Foreskin fibroblast (primary cell): ENCODE measurements at places on chromosomes 3 and 15.

- no peak for DNase-seq
These were observed 7.9 kb upstream of the BCL2L10 start for GRCh38 chr15:52120488-52120887.

- DNase-seq, result no peak
These were observed 118.1 kb downstream of the ZNF621 start for GRCh38 chr3:40642812-40643211.

- DNase-seq, result peak; percentile 42
These were observed 155.4 kb upstream of the TPM1 start for GRCh38 chr15:62887113-62887570.

DNA sequence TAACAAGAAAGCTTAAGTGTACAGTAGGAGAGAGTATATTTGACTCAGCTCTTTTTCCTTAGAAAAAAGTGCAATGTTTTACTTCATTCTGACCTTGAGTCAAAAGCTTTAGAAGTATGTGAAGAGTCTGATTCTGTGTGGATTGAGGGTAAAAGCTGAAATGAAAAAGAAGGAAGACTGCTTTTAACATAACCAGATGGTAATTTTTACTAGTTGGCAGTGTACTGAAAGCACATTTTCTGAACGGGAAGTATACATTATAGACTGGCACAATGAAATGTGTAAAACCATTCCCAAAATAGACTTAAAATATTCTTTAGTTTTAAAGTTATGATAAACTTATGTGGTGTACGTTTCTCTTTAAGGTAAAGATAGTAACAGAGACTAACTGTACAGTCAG, 197.8 kb upstream of the ZNF717 start:
- no peak for DNase-seq

GRCh38 chr3:5252131-5252530, 64.6 kb downstream of the EDEM1 start:
- DNase-seq, result no peak

- no peak for DNase-seq
These were observed 59.1 kb downstream of the SCN10A start for GRCh38 chr3:38756892-38757291.

- no peak for DNase-seq
These were observed 20.6 kb downstream of the SAMD7 start for GRCh38 chr3:169931747-169932520.

DNA sequence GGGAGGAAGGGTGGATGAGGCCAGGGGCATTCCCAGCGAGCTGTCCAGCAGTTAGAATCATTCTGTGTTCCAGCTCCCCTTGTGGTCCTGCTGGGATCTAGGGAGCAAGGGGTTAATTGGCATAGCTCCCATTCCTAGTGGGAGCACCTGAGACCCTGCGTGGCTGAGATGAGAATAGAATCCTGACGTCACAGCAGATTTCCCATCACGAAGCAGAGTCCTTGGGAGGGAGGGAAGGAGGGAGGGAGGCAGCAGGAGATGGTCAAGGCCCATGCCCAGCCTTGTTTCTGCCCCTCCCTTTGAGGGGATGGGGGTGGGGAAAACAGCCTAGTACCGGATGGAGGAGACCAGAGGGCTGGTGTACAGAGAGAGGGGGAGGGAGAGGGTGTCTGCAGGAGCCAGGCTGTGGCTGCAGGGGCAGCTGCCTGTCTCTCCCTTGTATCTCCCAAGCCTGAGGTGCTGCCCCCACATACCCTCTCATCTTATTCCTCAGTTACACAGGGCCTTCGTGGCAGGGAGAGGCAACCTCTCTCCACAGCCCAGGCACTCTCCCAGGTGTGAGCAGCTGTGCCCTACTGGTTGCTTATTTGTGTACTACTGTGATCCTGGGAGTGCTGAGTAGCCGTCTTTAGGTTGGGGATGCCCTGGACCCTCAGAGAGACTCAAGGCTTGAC, 5.4 kb downstream of the TYRO3 start:
- no peak for DNase-seq

DNA sequence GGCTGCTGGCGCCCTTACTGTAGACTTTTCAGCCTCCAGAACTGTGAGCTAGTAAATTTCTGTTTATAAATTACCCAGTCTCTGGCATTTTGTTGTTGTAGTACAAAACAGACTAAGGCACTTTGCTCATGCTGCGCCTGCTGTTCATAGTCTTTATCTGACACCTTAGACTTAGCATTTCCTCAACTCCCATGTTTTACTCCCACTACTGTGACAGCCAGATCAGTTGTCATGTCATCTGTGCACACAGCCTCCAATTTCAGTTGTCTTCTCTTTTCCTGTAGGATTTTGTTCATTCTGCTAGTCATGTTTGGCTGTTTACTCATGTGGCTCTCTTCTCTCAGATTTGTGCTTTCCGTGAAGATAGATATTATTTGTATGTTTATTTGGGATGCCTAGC, 62.0 kb downstream of the TCF12 start:
- DNase-seq, result no peak

- DNase-seq, result peak; percentile 84
These were observed 103.8 kb downstream of the NR1D2 start for GRCh38 chr3:24048843-24049242.

DNA sequence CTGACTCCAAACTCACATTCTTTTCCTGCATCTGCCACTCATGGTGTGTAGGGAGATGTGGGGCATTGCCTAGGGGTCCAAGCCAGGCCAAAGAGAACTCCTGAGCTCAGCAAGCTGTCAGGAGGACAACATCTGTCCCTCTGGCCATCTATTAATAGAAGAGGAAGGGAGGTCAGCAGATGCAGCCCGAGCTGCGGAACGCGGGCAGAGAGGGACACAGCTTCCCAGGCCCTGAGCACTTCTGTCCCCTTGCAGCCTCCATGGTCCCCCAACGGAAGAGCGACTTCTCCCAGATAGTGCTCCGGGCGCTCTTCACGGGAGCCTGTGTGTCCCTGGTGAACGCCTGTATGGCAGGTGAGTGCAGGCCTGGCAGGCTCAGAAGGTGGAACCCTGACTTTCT, 37.3 kb upstream of the PDE8A start:
- DNase-seq, result no peak

- no peak for DNase-seq
These were observed 511.2 kb downstream of the MECOM start for GRCh38 chr3:169152319-169152718.

DNA sequence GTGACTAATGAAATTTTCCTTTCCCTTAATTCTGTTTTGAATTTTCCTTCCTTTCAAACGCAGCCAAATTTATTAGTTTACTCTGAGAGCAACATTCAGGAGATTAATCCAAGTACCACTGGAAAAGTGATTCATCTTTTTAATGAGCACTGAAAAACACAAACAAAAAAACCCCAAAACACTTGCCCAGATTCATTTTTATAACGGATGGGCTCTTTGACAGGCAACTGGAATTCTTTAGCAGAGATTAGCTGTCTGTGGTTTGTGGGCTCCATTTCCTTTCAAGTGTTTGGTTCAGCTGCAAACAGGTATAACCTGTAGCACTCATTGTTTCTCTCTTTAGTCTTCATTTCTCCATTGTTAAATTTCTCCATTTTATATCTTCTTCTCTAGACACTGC, 3.1 kb upstream of the POLR2M start:
- DNase-seq, result no peak

DNA sequence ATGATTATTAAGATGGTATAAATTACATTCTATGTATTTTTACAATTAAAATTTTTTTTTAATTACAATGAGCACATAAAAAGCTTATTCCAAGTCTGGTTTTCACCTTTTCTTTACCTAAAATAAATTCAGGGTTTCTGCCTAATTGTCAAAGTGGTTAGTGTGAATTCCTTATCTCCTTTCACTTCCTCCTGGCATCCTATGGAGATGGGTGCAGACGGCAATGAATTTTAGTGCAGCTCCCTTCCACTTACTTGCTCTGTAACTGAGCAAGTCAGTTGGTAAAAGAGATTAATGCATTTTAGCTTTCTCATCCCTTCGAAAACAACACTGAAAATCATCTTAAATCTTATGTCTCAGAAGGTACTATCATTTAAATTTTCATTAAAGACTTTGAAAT, 13.1 kb downstream of the HDGFL3 start:
- DNase-seq, result no peak
